Stimulated activated CD8-positive, alpha-beta memory T cell treated with anti-CD3 and anti-CD28 coated beads, Interleukin-2, amount 100 ng/mL, for 48 hours (primary cell): ENCODE measurements at places on chromosomes 11 and 22.

DNA sequence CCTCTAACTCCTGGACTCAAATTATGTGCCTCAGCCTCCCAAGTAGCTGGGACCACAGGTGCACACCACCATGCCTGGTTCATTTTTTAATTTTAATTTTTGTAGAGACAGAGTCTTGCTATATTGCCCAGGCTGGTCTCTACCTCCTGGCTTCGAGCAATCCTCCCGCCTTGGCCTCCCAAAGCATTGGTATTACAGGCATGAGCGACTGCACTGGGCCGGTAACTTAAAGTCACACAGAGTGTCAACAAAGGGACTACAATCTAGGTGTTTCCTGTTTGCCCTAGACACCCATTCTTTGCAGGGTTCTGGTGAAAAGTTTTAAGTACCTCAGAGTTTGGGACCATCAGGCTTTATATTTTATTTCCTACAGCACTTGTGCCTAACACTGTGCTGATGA, 8.4 kb downstream of the UVRAG start:
- DNase-seq, result no peak

- DNase-seq, result no peak
Observed at GRCh38 chr22:31212783-31213629, 908 bp downstream of the LIMK2 start.

DNA sequence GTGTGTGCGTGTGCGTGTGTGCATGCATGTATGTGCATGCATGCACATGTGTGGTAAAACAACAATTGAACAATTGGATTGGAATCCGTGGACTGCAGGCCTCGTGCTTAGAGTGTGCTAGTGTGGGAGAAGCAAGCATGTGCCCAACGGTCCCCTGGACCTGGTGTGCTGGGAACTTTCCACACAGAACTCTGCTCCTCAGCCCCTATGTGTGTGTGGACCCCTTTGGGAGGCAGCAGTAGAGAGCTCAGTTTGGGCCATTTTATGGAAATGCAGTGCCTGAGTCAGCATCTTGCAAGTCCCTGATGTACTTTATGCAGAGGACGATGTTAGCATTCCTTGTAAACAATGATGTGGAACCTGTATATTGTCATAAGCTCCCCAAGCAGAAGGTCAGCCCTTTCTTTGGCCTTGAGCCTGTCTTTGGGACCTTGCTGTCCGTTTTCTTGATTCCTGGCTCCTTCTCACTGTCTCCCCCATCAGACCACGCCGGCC, 167.3 kb downstream of the TBC1D22A start:
- DNase-seq, result no peak

GRCh38 chr11:14422814-14423182, 63.8 kb upstream of the RRAS2 start:
- DNase-seq, result no peak

DNA sequence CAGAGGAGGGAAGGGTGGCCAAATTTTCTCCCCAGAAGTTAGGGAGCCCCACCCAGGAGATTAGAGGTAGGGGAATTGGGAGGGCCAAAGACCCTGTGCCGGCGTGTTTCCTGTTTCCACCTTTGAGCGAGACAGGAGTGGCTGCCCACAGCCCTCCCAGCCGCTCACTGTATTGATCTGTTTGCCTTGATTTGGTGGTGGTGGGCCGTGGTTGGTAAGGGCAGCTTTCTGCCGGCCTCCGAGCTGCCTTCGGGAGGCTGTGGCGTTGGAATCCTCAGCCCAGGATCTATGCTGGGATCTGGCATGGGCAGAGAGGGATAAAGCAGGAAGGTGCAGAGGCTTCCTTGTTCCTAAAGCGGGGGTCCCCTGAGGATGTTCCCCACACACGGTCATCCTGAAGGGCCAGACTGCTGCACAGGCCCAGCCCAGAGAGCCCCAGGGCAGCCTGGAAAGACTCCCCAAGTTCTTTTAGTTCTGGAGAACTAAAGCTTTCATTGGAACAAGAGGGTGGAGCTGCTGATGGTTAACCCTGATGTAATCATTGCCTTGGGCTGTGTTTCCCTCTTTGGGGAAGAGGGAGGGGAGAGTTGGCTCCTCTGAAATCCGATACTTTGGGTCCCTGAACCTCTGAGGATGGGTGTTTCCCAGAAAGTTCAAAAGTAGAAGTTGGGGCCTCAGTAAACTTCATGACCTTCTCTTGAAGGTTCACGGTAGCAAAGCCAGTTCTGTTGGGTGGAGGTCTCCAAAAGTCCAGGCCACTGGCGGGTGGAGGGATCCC, 7.2 kb downstream of the FAM83F start:
- no peak for DNase-seq

- no peak for DNase-seq
Observed at GRCh38 chr22:33656808-33657628, 263.3 kb downstream of the LARGE1 start.
